ENCODE measurements at places on chromosomes 2 and 18.

DNA sequence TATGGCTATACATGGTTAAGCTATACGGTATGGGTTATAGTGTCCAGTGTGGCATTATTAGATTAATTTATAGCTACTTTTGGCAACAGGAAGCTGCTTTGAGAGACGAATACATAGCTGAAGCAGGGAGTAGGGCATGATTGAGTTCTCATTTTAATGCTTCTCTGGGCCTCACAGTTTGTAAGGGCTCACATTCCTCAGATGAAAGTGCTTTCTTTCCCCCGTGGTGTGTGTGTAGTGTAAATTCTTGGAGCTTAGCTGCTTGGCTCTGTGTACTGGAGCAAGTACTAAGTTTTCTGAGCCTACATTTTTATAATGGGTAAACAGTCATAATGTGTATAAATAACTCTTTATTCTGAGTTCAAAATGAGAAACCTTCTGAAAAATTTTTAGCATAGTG is 173.7 kb downstream of the PTPRM start:
- no peak for DNase-seq

DNA sequence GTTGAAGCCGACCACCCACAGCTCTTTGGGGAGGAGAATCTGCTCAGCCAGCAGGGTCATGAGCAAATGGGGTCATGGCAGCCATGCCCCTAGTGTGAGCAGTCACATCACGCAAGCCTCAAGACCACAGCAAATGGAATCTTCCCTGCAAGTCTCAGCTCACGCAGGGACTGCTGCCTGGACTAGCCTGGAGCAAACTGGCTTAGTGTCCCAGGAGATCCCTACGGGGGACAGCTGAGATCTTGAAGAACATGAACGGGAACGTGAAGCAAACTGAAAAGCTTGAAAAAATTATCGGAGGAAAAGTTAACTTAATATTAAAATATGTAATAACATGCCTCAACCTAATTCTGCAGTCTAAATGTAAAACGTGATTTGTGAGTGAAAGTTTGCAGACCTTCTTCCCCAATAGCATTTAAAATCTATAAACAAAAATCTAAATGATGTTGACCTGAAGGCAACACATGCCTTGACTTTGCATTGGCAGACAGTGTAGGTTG is 118.4 kb downstream of the FAM124B start:
- DNase-seq, result no peak

GRCh38 chr2:44055664-44056063 is 59.9 kb upstream of the LRPPRC start:
- DNase-seq, result no peak

DNA sequence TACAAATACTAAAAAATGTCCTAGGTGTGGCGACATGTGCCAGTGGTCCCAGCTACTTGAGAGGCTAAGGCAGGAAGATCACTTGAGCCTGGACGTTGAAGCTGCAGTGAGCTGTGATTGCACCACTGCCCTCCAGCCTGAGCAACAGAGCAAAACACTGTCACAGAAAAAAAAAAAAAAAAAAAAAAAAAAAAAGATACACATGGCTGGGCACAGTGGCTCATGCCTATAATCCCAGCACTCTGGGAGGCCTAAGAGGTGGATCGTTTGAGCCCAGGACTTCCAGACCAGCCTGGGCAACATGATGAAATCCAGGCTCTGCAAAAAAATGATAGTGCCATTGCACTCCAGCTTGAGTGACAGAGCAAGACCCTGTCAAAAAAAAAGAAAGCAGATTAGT is 13.7 kb downstream of the KANSL1L start:
- DNase-seq, result no peak

DNA sequence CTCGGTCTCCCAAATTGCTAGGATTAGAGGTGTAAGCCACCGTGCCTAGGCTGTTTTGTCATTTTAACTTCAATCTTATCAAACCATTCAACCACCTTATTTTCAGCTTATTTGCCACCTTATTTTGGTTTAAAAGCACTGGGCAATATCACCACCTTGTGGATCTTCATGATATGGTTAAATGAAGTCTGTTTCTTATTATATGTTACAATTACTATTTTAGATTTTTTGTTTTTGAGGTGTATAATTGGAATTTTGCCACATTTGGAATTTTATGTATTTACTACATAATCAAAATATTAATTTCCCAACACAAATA is 43.8 kb upstream of the SCN9A start:
- no peak for DNase-seq

DNA sequence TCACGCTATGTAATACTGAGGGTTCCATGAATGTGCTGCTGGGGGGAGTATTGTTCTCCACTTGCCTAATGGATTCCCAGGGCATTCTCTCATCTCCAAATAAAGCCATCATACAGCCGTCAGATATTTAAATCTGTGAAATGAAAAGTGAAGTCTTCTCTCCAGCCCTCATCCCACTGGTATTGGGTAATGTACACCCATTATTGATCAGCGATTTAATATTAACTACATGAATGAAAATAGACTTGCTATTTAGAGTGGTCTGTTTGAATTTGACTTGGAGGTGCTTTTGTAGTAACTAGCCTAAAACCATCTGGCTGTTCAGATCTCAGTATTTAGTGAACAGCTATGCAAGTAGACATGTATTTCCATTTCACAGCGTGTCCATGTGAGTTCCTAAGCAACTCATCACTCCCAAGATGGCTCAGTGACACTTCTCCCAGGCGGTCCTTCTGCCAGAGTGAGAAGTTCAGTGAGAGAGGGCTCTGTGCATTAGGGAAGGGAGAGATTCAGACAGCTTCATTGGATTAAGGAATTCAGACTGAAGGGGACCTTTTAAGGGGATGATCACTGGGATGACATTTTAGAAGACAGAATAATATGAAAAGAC is 140.7 kb downstream of the WDSUB1 start:
- DNase-seq, result no peak

DNA sequence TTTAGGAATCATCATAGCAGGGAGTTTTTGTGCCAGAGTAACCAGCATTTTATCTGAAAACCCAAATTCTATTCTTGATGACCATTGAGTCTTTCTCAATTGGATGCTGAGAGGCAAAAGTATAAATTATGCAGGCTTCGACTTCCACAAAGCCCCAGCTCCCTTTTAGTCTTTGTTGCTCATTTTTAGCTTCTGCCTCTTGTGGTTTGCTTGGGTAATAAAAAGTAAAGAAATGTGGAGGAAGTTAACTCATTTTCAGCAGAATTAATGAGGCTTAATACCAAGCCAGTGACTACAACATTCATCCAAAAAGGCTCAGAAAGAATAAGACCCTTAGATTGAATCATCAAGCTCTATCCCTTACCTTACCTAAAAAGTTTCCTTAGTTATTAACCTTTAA is 18.6 kb downstream of the ERMN start:
- DNase-seq, result no peak

- DNase-seq, result no peak
These were observed 414.3 kb upstream of the RGPD4 start for GRCh38 chr2:107412209-107412904.

GRCh38 chr2:128416806-128417205 is 98.1 kb upstream of the HS6ST1 start:
- no peak for DNase-seq

DNA sequence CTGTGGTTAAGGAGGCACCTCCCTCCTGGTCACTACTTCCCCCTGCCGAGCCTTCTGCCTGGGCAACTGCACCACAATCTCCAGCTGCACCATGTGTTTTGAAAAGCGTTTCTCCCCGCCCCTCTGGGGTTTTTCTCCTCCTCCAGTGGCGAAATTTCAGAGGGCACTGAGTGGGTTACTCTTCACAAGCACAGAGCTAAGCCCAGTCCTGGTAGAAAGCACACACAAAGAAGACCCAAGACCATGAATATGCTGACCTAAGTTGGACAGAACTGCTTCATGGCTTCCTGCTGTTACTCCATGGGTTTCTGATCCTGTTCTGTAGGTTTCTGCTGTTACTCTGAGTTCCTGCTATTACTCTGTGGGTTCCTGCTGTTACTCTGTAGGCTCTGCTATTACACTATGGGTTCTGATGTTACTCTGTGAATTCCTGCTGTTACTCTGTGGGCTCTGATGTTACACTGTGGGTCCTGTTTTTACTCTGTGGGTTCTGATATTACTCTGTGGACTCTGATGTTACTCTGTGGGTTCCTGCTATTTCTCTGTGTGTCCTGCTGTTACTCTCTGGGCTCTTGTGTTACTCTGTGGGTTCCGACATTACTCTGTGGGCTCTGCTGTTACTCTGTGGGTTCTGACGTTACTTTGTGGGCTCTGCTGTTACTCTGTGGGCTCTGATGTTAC is 216.6 kb downstream of the RTP5 start:
- no peak for DNase-seq

DNA sequence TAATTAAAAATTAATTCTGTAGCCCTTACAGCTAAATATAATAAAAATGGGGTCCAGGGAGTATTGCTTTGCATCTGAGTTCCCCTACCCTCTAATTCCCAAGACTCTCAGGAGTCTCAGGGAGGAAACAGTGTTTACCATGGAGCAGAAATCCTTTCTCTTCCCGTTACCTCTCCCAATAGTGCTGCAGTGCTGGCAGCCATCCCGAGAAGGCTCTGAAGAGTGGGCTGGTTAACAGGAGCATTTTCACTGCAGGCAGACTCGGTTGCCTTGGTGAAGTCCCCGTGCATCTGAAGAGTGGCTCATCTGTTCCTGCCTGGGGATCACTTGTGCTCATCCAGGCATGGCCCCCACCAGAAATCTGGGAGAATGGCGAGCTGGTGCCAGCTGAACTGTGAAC is 41.8 kb upstream of the TMEM178A start:
- no peak for DNase-seq

DNA sequence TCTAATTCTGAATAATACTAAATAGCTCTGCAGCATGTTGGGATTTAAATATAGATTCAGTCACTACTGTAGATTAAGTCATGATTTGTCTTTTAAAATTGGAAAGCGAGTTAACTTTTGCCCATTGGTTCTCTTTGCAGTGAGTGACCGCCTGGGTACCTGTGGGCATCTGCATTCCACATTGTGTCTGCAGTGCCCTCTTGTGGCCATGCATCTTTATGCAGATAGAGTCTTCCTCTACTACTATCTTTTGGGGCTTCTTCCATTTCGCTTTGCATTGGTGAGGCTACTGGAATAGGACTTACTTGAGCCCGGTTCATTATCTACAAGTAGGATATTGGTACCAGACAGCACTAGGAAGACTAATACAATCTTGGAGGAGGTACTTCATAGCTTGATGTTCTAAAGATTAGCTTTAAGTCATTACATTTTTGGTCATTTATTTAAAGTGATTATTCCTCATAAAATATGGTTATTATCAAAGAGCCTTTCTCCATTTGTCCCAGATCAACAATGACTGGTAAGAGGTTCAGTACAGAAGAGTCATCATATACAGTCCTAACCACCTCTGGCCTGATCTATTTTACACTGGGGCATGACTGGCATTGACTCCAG is 203.0 kb downstream of the SOCS6 start:
- peak; percentile 35 for DNase-seq

GRCh38 chr18:703213-703967 is 9.0 kb downstream of the ENOSF1 start:
- DNase-seq, result no peak
